ENCODE measurements at places on chromosomes 3 and 15. TPM values are rescaled to one million over a fixed set of nuclear protein-coding genes. Genes with fewer than 3 reads are reported as not detected.

Gene CCR3
- total RNA-seq = 0.29 TPM

Gene NUP210
- 149 TPM for total RNA-seq

Gene KCNMB3
- 1.7 TPM for total RNA-seq

Gene AGTR1
- total RNA-seq = not detected
